ENCODE measurements at places on chromosomes 5 and 9.

- no peak for DNase-seq
These were observed 539.2 kb downstream of the ACTL7B start for GRCh38 chr9:108316630-108317029.

DNA sequence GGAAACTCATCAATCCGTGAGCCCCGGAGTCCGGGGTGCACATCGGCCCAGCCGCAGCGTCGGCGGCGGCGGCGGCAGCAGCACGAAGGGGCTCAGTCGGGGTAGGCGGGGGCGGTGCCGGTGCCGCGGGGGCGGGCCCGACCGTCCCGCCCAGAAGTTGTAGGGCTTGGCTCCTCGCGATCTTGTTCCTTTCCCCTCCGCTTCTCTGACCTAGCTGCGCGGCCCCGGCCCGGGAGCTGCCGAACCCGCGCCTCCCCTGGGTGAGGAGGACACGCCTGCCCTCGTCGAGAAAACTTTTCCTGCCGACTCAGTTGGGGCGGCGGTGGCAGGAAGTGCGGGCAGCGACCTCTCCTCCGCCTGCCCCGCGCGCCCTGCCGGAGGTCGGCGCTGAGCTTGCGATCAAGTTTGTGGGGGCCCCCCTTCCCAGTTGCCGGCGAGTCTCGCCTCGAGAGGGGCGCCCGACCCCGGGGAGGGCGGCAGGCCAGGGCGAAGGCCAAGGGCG, at the start of gene MAN2A1:
Gene MAN2A1 (plus strand): TSS at position 188 of the 502 bp plus-strand sequence. CDS start 491 bp downstream, outside the sequence.
- peak; percentile 75 for DNase-seq

DNA sequence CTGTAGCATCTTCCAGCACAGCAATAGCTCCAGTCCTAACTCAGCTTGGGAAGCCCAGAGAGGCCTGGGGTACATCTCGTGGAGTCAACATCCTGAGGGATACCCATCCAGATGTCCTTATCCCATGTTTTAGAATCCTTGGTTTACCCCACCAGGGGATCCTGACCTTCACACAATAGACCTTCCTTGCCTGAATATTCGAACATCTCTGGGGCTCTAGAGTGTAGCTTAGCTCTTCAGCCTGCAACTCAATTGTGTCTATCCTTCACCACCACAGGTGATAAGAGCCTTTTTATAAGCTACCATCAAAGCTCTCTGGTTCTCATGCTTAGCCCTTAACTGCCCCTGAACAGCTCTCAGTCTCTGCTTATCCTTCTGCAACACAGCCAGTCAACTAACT, 7.5 kb upstream of the RALGPS1 start:
- no peak for DNase-seq

GRCh38 chr9:111598733-111599091, 735 bp downstream of the PTGR1 start:
- peak; percentile 3 for DNase-seq

DNA sequence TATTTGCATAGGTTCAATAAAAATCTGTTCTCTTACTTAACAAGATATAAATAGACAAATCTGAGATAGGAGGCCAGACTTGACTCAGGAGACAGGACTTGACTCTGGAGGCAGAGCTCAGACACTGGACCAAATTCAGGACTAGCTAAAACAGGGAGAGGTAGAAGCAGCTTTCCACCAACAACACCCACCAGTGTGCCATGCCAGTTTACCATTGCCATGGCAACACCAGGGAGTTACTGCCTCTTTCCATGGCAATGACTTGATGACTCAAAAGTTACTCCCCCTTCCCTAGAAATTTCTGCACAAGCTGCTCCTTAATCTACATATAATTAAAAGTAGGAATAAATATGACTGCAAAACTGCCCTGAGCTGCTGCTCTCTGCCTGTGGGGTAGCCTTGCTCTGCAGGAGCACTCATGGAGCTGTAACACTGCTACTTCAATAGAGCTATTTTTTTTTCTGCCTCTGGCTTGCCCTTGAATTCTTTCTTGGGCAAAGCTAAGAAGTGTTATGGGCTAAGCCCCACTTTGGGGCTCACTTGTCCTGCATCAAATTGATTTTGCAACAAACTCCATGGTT, 473.0 kb downstream of the PLK2 start:
- DNase-seq, result no peak

DNA sequence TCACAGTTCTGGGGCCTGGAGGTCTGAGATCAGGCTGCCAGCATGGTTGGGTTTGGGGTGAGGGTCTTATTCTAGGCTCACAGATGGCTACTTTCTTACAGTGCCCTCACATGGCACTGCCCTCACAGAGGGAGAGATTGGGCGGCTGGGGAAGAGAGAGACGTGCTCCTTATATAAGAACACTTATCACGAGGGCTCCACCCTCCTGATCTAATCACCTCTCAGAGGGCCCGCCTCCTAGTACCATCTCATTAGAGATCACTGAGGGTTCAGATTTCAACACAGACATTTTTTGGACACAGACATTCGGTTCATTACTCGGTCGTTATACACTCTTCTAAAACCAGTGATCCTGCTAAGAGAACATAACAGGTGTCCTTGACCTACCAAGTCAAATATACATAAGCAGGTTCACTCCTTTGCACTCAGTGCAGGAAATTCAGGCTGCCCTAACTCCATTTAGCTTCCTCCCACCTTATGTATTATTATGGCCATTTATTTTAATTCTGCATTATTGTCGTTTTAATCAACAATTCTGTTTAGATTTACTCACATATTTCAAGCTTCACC, 121.7 kb downstream of the ICE1 start:
- no peak for DNase-seq

DNA sequence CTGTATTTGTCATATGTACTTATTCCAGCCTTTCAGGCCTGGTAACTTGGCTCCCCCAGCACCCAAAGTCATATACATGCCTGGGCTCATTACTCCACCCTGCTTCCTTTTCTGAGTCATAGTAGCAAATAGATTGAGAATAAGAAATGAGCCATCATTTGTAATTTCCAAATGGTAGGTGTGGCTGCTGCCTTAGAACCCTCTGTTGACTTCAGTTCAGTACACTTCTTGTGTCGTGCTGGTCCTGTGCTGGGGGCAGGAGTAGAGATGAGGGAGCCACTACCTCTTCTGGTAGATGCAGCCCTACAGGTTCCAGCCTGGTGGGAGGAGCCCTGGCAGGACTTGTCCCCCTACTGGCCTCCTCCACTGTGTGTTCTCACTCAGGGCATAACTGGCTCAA, 11.1 kb downstream of the GM2A start:
- DNase-seq, result no peak

DNA sequence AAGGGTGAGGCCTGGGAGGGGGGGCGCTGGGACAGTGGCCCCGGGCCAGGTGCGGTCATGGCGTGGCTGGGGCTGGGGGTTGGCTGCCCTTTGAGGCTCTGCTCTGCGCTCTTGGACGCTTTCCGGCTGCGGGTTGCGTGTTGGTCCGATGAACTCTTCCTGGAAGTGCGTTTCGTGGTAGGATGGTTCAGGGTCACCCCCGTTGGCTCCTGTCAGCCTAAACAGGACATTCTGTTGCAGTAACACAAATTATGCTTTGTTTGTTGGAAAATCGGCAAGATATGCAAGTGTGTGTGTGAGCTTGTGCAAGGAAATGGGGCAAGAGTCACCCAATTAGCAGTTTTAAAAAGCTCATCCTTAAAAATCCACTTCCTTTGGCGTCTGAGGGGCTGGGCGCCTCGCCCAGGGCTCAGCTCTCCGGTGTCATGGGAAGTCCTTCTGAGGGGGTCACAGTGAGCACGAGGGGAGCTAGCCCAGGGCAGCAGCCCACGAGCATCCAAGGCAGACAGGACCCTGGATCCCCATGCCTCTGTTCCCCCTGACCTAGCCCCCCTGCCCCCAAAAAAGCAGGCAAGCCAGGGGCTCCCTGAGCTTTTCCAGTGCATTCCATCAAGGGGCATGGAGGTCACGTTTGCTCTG, 22.2 kb upstream of the RNU6ATAC start:
- DNase-seq, result no peak

- no peak for DNase-seq
These were observed 277.6 kb upstream of the EFNA5 start for GRCh38 chr5:107948377-107948776.

DNA sequence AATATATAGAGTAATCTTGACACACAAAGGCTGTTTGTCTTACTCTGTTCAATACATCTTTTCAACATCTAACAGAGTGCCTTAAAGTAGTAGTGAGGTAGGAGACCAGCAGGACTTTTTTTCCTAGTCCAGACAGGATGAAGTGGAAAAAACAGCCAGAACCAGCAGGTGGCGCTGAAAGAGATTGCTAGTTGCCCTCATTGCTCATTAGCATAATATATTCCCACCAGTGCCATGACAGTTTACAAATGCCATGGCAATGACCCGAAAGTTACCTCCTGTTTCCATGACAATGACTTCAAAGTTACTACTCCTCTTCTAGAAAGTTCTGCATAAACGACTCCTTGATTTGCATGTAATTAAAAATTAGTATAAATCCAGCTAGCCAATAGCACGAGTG, 387.4 kb downstream of the ACTL7B start:
- no peak for DNase-seq

DNA sequence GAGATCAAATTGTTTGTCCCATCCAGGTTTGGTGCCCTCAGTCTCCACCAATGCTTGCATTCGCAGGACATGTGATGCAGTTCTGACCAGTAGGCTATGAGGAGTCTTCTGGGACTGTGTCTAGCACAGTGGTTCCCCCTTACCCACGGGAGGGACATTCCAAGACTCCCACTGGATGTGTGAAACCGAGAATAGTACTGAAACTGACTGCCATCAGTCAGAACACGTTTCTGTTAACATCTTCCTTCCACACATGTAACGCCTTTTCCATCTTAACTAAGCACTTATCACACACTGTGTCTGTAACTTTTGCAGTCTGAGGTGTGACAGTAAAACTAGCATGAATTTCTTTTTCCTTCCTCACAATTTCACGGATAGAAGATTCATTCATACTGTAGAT, 74.7 kb downstream of the PTTG1 start:
- no peak for DNase-seq
